CD4-positive, alpha-beta T cell treated with Interleukin-4 for 4 hours (primary cell): ENCODE measurements at places on chromosomes 3 and 15.

- no peak for DNase-seq
Observed at GRCh38 chr15:36579792-36580431, 486 bp downstream of the CDIN1 start.

DNA sequence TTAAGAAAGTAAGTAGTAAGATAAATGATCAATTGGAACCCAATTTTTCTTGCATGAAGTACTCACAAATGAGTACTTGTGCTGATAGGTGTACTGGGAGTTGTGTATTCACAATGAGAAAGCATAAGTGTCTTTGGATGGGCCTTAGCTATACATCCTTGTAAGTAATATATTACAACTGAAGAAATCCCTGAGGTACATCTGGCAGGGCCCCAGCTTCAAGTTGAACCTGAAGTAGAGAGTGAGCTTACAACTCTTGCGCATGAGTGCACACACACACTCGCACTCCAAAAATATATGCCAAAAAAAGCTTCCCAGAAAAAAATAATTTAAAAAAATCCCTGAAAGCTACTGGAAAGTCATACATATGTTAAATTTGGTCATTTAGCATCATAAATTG is 222.5 kb downstream of the ROBO2 start:
- DNase-seq = no peak

DNA sequence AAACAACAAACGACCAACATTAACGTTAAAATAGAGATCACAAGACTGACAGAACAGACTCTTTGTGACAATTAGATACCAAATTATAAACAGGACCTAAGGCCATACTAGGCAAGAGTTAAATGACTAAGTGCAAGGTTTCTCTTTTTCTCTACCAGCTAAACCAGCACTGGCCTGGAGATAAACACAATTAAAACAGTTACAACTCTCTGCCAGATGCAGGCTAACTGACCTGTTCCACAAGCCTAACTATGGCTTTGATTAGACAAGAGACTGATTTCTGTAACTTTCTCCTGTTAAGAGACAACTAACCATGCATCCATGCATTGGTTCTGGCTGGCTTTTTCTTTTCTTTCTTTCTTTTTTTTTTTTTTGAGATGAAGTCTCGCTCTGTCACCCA is 1.6 kb upstream of the ARL8B start:
- DNase-seq = no peak

DNA sequence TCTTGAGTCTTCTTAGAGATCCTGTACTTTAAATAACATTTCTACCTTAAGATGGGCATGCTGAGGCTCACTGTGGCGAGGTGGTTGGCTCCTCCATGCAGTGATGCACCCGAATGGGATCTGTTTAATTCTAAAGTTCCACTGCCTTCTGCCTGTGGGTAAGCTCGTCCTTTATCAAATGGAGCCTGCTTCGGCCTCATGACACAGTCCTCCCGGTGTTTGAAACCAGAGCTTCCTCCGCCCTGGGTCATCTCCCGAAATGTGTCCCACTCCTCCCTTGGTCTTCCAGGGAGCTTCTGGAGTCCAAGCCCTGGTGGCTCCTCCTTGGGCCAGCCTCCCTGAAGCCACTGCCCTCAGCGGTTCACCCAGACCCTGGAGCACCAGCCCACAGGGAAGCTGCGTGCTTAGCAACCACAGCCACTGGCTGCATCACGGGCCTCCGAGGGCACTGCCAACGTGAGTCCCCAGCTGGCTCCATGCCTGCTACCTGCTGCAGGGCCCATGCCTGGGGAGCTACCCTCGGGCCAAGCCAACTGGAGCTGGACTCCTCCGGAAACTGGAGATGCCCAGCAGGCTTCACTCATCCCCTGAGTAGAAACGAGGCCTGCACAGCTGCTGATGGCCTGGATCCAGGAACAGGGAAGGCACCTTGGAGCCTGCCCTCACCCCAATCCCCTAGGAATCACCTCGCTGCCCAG is 3.3 kb downstream of the RHCG start:
- no peak for DNase-seq

DNA sequence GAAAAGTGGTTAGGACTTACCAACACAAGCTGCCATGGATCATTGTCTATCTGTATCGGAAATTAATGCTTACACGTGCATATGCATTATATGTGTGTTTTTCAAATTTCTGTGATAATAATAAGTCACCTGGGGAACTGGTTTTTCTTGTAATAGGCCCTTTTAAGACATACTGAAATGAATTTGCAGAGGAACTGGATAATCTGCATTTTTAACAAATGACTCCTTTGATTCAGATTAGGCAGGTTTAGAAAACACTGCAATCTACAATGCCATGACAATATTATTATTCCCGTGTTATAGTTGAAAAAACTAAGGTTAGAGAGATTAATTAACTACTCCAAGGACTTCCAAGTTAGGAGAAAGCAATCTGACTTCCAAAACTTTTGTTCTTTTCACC is 23.4 kb downstream of the STRIT1 start:
- no peak for DNase-seq
